Stimulated activated CD8-positive, alpha-beta memory T cell treated with anti-CD3 and anti-CD28 coated beads, Interleukin-4, amount 100 ng/mL, for 1 hour (primary cell): ENCODE measurements at places on chromosomes 5 and 9.

- no peak for DNase-seq
Measured at GRCh38 chr5:56369361-56369811, 136.3 kb upstream of the ANKRD55 start.

DNA sequence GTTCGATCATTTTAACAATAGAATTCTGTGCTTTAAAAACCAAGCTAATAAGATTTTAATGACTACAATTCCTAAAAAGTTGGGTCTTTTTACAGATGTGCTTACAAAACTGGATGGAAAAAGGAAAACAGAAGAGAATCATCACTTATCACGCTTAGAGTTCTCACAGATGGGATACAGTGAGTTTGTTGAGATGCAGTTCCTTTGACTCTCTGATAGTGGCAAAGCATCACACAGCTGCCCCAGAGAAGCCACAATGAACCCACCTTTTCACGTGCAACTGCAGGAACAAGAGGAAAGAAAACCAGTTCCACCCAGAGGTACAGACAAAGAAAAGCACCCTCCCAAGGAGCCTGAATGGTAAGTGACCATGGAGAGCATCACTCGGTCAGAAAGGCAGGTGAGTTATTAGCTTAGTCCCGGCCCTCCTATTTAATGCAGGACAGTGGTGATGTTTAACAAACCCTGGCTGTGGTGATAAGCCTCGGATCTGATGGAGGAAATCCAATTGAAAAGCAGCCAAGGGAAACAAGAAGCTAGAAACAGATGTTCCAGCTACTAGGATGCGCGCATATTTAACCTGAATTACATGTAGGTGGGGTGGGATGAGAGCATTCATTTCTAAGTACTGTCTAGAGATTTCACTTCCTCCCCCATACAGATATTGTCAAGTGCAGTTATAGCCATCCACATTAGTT, 167.7 kb downstream of the TARS1 start:
- no peak for DNase-seq

DNA sequence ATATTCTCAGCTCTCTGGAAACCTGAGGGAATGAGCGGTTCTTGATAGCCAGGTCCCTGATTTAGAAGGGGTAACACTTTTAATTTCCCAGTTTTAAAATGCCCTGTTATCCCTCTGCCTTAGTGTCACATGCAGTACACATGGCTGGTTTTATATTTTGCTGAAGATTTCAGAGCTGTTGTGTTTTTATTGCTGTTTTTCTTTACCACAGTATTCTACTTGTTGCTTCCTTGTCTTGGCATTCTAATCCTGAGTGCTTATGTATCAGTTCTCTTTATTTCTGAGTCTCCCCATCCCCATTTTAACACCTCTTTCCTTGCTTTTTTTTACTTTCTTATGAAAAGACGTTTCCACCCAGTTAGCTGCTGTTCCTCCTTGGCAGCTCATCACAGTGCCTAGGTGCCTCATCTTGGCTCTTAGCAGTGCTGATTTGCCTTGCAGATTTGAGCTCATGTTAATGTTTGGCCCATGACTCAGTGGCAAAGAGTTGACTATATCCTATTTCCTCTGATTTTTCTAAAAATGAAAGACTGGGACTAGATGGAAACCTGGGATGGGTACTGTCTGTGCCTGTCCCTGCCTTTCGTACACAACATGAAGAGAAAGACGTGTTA, 3.7 kb downstream of the MTRR start:
- no peak for DNase-seq

DNA sequence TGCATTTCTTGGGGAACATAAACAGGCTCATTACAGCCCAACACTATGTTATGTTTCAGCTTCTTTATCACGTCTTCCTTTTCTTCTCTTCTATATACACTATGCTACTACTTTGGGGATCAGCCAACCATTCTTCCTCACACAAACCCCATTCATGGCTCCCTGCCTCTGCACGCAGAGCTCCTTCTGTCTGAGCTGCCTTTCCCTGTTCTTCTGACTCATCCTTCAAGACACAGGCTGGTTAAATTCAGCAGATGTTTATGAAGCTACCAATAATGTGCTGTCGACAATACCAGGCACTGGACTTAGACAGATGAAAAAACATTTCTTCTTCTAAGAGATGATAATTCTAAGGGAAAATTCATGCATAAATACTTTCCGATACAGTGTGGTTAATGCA, 102.5 kb upstream of the TXNDC8 start:
- no peak for DNase-seq

DNA sequence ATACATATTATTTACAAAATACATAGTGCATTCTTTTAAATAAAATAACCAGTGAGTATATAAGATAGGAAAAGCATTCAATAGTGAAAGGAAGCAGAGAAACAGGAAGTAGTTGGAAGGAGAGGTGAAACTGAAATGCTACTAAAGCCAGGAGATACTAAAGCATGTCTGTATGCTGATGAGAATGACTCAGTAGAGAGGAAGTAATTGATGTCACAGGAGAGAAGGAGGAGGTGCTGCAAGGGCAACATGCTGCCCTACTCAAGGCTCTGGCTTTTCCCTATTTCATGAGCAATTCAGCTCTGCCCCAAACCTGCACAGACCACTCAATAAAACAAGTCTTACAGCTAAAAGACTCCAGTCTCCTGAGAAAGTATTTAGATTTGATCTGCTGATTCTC, 108.5 kb upstream of the TXNDC8 start:
- DNase-seq, result no peak

GRCh38 chr5:81657386-81657785, 93.5 kb downstream of the SSBP2 start:
- DNase-seq, result no peak

- DNase-seq, result no peak
Measured at GRCh38 chr5:42547141-42547540, 123.9 kb downstream of the GHR start.

GRCh38 chr5:7625740-7626139, 225.2 kb downstream of the CFAP90 start:
- DNase-seq, result no peak

DNA sequence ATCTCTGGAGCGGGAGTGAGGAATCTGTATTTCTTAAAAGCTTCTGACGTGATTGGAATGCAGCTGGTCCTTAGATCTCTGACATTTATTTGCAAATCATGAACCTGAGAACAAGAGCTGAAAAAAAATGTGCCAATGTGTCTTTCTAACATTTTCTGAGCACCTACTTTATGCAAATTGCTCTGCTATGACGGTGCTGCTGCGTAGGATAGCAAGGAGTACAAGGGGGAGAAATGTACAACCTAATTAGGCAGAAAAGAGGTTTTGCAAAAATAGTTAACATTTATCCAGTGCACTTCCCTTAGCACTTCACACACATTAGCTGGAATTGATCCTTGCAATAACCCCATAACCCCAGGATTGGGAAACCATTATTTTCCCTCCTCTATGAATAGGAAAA, 357.5 kb downstream of the TLE4 start:
- DNase-seq, result no peak

DNA sequence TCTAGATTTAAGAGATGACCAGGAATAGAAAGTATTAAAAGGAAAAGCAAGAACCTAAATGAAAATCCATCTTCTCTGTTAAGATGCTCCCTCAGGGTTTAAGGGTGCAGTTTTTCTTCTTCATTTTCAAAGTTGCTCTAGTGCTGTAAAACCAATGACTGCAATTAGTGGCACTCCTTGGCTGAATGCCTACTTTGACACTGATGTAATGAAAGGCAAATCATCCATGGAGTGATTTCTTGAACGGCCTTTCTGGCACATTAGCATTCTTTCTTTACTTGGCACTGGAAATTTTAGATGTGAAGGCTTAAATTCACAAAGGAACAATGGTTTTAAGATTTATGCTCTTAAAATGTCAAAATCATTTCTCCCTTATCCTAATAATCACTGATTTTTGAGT, 19.3 kb upstream of the ISCA1 start:
- DNase-seq, result no peak

DNA sequence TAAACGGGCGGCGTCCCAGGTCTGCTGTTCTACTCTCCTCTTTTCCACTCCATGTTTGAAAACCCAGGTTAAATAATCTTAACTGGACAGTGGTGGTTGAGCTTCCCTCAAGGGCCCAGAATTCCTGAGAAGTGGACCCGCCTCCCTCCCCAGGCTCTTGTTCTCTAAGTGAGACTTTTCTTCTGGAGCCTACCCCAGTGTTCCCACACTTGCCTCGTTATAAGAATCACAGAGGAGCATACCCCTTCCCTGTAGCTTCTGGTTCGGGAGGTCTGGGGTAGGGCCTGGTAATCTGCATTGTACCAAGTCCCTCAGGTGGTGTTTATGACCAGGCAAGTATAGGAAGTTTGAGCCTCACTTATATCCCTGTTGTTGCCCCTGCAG, 12.0 kb downstream of the PSD2 start:
- DNase-seq, result no peak

DNA sequence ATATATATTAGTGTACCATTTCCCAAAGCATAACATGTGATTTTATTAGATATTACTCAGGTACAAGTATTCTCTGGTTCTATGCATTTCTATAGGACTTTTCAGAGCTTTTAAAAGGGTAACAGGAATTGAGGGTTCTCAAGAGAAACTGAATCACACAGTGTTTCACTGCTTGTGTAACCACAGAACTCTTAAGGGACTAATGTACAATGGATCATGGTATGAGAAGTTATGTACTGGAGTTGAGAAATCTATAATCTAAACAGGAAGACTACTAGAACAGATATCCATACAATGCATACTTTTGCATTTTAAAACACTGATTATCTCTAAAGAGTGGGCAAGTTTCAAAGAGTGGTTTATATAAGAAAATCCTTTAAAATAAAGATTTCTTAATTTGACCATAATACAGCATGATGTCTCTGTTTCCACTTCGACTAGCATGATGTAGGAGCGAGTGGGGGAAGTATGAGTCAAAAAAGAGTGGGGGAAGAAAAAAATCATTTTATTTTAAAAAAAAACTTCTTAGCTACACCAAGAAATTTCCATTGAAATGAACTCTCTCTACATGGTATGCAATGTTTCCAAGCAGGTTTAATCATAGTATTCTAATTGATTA, 183.5 kb downstream of the RFX3 start:
- no peak for DNase-seq

DNA sequence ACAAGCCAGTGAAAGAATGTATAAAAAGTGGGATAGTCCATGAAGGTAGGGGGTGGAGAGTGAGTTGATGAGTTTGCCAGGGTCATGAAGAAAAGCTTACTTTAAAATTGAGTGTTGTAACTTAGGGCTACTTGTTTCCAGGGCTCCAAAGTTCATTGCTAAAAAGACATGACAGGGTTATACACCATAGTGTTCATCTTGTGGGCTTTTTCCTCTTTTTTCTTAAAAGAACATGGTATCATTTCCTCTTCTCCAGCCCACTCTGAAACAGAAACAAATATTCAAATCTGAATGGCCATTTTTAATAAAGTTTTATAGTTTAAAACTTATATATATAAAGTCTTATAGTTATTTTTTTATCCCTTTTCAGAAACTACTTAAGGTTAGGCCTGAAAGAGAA, 115.7 kb upstream of the SMC2 start:
- no peak for DNase-seq

DNA sequence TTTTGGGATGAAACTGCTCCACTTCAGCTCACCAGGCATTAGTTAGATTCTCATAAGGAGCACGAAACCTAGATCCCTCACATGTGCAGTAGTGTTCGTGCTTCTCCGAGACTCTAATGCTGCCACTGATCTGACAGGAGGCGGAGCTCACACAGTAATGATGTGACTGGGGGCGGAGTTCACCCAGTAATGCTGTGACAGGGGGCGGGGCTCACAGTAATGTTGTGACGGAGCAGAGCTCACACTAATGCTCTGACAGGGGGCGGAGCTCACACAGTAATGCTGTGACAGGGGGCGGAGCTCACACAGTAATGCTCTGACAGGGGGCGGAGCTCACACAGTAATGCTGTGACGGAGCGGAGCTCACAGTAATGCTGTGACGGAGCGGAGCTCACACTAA, 27.1 kb upstream of the LRRC14B start:
- no peak for DNase-seq

DNA sequence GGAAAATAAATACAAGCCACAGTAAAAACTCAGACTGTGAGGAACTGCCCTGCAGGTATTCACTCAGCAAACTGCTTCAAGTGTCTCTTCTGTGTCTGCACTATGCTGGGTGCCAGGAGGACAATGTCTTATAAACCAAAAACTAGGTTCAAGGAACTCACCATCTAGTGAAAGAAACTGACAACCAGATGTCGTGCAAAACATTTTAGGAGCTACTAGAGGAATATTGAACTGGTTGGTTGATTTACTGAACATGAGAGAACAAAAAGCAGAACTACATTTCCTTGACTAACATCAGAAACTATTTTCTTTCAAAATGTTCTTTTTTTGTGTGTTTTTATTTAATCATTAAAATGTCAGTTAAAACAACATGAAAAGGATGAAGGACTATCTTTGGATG, 35.2 kb downstream of the ZNF366 start:
- no peak for DNase-seq

DNA sequence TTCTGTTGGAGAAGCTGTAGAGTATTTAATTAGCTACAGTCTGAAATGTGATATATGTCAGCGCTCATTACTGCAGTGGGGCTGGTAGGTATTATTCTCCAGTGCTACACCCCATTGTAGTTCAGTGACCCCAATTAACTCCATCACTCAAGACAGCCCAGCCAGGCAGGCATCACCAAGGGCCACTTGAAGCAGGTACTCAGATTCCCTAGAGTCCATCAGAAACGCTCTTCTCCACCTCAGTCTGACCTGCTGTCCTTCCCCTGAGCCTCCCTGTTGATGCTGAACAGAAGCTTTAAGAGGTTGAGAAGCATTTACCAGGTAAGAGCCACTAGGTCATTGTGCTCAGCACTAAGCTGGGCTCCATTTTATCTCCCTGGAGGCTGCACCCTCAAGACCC, 71.8 kb downstream of the GALNT10 start:
- no peak for DNase-seq

DNA sequence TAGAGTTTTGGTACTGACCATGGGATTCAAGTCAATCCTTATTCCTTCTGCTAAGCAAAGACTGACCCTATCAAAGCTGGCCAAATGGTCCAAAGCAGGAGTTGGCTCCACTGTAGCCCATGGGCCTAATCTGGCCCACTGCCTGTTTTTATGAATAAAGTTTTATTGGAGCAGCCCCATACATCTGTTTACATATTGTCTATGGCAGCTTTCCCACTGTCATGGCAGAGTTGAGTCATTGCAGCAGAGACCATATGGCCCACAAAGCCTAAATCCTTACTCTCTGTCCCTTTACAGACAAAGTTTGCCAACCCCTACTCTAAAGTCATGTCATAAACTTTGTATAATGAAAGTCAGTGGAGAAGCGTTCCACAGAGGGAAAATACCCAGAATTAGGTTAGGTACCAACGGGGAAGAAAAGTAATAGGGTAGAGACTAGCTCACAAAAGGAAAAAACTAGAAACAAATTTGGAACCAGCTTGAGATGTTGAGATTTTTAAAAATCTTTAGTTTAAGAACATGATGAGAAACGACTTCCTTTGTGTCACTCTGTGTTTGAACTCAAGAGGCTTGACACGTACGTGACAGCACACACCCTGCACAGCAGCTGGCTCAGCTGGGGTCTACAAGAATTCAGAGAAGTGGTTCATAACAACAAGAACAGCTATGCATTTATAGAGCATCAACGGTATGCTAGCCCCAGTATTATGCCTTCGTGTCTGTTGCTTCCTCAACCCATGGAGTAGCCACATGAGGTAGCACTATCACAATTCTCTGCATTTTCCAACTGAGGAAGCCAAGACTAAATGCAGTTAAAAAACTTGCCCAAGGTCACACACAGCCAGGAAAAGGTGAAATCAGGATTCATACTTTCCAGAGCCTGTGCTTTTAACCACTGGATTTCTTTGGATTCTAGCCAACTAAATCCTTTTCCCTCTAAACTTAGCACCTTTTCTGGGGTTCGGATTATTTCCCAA, 198.9 kb upstream of the WWC1 start:
- no peak for DNase-seq
